GM19239 (cell line): ENCODE measurements at places on chromosomes 11 and 22.

DNA sequence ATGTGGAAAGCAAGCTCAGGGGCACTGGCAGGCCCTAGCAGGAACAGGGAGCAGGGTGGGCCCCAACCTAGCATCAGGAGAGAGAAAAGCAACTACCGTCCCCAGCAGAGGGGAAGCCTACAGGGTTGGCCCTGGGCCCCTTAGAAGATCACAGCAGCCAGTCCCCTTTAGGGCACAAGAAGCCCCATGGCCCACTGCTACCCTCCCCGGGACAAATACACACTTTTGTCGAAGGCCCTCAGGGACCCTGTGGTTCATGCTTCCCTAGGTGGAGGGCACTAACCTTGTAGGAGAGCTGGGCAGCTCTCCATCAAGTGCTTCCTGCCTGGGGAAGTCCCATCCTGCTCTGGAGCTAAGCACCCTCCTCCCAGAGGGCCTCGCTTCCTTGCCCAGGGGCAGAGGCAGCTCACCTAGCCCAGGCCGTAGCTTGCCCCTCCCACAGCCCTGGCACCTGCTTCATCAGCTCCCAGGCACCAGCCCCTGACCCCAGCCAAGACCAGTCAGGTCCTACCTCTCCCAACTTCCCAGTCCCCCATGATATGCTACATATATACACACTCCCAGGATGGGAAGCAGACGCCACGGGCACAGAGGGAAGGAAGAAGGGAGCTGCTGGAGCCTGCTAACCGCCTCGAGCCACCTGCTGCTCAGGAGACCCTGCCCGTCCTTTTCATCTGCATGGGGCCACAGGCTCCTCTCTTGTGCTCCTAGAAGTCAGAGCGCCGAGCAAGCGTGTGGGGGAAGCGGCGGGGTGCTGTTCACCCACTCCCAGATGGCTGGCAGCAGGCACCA lies 20.1 kb downstream of the SUN2 start:
- no peak for DNase-seq

DNA sequence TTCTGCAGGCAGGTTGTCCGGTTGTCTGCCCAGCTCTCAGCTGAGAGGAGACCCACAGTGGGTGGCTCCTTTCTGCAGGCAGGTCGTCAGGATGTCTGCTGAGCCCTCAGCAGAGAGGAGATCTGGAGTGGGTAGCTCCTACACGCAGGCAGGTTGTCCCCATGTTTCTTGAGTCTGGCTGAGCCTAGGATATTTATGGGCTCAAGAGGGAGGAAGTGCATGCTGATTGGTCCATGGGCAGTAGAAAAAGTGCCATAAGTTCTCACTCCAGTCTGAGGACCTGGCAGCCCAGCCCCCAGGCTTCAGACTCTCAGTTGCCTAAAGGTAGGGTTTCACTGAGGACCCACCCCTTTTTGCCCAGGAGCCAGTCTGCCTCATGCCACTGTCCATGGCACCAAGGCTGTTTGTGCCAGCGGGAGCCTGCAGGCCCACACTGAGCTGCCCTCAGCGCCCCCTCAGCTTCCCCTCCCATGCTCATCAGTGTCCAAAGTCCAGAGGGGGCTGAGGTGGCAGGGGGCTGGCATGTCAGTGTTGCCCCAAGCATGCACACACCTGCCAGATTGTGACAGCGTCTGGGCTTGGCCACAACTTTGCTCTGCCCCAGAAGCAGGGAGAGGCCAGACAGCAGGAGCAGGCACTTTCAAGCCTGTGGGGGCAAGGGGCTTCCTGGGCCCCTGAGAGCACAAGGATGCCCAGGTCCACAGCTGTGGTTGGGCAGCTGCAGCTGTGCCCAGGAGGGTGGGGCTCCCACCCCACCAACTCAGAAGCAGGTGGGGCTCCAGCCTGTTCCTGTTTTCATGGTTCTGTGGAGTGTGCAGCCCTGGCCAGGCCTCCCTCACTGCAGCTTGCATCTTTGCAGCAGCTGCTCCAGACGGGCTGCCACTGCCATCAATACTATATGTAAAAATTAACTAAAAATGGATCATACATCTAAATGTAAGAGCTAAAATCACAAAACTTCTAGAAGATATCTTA lies 3.8 kb upstream of the RNF141 start:
- no peak for DNase-seq

- no peak for DNase-seq
Measured at GRCh38 chr22:27086080-27087044, 429.0 kb downstream of the MIAT start.

- DNase-seq, result no peak
Measured at GRCh38 chr11:13220148-13220547, 57.4 kb upstream of the BMAL1 start.

DNA sequence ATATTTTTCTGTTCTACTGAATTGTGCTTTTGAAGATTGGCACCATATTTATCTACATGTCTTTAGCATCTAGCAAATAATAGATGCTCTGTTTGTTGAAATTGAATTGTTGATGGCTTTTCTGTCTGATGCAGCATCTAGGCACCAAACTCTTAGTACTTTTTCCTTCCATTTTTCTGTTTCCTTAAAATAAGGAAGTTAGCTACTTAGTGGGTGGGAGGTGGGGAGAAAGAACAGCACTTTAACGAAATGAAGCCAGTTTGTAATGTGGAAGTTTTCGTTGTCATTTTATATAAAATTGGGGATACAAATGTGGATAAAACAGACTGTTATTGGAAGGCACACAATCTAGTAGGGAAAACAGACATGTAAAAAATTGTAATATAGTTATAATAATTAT lies 76.6 kb downstream of the HIPK3 start:
- DNase-seq, result no peak

GRCh38 chr22:22903355-22903777 lies 15.8 kb downstream of the IGLL5 start:
- no peak for DNase-seq

DNA sequence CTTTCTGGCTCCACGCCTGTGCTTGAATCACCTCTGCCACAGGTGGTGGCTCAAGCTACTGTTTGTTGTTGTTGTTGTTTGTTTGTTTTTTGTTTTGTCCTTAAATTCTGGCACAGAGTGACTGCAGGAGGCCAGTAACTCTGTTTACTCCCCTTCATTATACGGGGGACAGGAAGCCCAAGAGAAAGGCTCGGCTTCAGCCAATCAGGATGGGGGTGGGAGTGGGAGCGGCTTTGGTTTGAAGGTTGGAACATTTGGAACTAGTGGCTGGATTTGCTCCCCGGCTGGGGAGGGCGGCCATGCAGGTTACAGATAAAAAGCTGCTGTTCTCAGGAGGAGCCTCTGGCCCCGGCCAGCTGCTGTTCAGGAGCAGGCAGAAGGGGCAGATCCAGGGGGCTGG lies 19.7 kb upstream of the CABP2 start:
- DNase-seq, result no peak

DNA sequence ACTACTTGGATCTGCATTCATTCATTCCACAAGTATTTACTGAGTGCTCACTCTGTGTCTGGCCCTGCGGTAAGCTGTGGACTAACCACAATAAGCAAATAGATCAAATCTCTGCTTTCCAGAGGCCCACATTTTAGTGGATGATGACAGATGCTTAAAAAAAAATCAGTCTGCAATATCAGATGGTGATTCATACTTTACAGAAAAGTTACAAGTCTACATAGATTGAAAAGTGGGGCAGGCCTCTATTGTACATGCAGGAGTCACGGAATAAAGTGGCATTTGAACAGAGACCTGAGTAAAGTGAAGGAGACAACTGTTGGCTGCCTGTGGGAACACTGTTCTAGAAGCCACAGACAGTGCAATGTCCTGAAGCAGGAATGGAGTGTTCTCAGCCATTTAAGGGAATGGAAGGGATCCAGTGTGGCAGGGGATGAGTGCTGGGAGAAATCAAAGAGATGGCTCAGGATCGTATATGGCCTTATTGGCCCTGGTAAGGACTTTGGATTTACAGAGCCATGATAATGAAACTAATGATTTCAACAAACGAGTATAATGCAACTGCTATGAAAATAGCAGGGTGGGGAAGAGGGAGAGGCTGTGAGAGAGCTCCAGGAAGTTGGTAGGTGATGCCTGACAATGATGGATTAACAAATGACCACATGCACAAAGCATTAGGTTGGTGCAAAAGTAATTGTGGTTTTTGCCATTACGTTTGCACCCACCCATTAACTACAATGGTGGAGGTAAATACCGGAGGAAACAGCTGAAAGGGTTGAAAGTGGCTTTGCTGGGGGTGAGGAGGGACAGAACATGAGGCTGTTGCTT lies 31.1 kb downstream of the TMEM45B start:
- no peak for DNase-seq

- DNase-seq, result peak; percentile 55
Measured at GRCh38 chr22:17243524-17243923, 24.3 kb upstream of the ADA2 start.

DNA sequence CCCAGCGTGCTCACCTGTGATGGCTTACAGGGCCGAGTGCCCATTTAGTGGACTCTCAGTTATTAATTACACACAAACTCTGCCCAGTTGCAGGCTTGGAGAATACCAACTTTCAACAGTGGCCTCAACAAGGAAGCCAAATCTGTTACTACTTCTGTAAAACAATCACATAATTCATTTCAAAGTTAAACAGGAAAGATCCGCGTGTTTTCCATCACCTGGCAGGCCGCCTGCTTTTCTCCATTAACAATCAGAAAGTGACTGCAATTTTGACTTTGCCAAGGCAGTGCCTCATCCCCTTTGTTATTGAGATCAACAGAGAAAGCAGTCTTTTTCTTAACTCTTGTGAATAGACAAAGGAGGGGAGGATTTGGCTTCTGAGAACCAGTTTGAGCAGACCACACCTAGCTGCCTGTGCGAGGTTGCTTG lies 77.7 kb downstream of the BARX2 start:
- no peak for DNase-seq

DNA sequence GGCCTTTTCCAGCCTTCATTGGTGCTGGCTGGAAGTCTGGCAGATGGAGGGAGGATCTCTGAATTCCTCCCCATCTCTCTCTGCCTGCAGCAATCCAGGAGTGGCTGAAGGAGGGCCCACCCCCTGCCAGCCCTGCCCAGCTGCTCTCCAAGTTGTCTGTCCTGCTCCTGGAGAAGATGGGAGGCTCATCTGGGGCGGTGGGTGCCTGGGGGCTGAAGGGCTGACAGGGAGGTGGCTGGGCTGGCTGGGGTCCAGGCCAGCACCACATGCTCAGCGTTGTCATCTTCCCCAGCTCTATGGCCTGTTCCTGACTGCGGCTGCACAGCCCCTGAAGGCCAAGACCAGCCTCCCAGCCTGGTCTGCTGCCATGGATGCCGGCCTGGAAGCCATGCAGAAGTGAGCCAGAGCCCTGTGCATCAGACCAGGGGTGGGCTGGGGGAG lies 12.2 kb downstream of the TKFC start:
- DNase-seq, result no peak

GRCh38 chr11:111324277-111324720 lies 26.0 kb downstream of the POU2AF3 start:
- no peak for DNase-seq
